Stimulated activated CD8-positive, alpha-beta memory T cell treated with anti-CD3 and anti-CD28 coated beads, Interleukin-2, amount 100 ng/mL, for 1 hour (primary cell): ENCODE measurements at places on chromosomes 2 and 18.

DNA sequence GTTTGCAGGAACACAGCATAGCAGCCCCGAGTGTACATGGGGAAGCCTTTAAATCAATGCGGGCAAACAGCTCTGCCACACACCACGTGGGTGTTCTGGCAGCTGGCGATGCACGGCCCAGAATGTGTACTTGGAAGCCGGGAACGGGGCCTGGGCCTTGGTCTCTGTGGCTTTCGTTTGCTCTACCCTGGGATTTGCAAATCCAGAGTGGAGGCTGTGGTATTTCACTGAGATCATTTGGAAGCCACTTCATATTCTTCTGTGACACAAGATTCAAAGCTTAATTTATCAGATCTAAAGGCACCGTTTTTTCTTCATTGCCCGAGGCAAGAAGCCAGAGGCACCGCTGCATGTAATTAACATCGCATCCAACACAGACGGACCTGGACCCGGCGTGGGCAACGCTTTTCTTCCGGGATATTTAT lies 246.3 kb upstream of the MYT1L start:
- no peak for DNase-seq

GRCh38 chr2:25105336-25106085 lies 62.9 kb downstream of the POMC start:
- DNase-seq, result no peak

DNA sequence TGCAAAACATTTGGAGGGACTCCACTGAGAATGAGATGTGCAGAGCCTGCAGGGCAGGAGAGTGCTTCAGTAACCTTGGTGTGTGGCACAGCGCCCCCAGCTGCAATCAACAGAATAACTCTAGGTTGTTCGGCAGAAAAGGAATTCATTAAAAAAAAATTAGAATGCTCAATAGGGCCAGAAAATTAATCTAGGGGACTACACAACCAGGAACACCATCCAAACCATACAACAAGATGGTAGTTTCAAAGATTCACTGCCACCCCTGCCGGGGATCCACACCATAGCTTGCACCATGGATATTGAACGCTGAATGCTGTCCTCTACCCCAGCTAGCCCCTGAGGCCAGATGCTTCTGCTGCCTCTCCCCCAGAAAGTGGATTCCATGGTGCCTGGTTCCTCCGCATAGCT lies 50.1 kb downstream of the THUMPD2 start:
- no peak for DNase-seq

- no peak for DNase-seq
Measured at GRCh38 chr2:151664520-151664919, 69.8 kb downstream of the NEB start.

DNA sequence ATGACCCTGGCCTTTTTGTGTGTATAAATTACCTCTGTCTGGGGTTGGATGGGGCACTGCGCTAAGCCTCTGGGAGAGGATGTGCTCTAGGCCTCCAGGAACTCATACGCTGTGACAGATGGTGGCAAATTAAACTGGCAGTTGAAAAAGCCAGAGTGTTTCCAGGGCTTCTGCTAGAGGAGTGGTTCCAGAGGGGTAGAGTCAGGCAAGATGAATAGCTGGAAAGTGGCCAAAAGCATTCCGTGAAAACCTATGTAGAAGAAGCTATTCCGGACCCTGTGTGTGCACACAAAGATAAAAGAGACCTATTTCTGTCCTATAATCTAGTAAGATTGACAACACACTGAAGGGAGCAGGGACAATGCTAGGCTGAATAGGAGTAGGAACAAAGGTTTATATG lies 84.8 kb downstream of the ACTR3 start:
- no peak for DNase-seq

- DNase-seq, result no peak
Measured at GRCh38 chr2:121088251-121089165, 196.5 kb downstream of the TFCP2L1 start.

DNA sequence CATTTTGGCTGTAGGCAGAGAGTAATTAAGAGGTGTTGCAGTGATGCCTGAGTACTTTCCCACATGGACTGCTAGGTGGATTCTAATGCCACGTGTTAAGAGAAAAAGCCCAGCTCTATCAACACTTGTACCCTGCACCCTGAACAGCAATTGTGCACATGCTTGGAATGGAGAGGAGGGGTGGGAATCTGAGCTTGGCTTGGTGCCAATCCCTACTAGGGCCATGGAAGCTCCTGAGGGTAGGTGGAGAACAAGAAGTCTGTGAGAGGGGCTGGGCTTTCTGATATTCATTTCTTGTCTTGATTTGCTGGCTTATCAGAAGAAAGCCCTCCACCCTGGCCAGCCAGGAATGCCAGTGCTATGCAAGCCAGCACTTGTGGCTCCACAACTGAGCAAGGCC lies 292.2 kb downstream of the KCNS3 start:
- no peak for DNase-seq

DNA sequence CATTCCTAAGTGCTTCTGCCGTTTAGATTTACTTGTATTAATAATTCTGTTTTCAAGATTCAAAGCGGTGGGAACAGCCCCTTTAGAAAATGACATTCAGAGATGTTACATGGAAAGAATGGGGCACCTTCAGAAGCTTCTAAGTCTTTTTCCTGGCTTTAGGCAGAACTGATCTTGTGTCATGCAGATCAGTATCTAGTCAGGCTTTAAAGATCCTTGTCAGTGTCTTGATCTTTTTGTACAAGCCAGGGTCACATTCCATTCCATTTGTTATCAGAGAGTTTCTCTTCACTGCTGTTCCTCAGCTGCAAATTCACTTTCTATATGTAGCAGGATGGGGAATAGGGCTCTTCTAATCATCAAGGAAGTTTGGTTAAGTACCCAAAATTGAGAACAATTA lies 275.3 kb downstream of the DCC start:
- no peak for DNase-seq

DNA sequence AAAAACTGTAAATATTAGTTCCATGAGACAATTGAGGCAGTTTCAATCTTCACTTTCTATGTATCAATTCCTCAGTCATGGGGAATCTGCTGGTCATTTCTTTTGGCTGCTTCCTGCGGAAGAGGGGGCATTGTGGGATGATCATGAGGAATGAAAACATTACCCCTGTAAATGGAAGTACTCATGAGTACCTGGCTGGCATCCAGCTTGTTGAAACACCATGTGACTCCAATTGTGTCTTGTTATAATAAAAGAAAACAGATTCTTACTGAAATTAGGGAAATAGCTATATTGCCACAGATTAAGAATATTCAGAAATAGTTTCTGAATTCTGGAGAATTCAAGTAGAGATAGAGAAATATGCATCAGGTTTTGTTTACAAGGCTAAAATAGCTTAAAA lies 41.6 kb upstream of the GPR39 start:
- DNase-seq, result no peak

- no peak for DNase-seq
Measured at GRCh38 chr2:51795248-51795888, 763.4 kb upstream of the NRXN1 start.

- no peak for DNase-seq
Measured at GRCh38 chr2:35125871-35126270, 1229.7 kb upstream of the CRIM1 start.

GRCh38 chr18:49874238-49874637 lies 60.9 kb upstream of the ACAA2 start:
- DNase-seq, result no peak

DNA sequence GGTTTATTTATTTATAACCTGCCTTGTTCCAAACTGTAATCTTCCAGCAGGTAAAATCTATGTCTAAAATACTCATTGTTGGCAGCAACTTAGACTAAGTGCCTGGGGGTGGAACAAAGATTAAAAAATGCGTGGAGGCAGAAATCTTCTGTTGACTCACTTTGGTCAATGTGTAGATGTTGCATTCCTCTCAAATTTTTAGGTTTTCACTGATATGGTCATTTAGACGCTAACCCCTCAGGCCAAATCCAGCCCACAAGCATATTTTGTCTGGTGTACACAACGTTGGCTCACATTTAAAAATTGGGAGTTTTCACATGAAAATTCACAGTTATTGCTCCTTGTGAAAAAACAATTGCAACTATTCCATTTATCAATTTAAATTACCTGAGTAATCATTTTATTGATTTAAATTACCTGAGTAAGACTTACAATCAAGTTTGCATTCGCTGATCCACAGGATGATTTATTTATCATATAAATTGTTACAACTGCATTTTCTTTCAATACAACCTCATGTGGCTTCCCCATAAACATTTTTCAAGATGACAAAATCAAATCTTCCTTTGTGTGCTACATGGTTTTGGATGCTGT lies 564.2 kb downstream of the TSN start:
- DNase-seq, result no peak

DNA sequence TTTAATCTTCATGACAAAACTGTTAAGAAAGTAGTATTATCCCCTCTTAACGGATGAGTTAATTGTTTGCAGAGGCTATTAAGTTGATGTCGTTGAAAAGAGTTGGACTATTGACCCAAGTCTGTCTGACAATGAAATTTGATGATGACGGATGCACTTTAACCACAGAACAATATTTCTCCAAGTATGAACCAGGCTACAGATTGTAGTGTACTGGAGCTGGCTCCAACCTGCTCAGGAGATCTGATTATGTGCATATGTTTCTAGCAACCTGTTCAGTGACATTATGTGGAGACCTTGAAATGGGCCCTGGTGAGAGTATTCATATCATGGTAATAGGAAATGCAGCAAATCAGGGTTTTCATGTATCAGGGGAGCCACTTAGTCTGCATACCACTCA lies 174.1 kb downstream of the CDH7 start:
- DNase-seq, result no peak

- DNase-seq, result no peak
Measured at GRCh38 chr2:161113693-161114575, 46.3 kb upstream of the TANK start.

DNA sequence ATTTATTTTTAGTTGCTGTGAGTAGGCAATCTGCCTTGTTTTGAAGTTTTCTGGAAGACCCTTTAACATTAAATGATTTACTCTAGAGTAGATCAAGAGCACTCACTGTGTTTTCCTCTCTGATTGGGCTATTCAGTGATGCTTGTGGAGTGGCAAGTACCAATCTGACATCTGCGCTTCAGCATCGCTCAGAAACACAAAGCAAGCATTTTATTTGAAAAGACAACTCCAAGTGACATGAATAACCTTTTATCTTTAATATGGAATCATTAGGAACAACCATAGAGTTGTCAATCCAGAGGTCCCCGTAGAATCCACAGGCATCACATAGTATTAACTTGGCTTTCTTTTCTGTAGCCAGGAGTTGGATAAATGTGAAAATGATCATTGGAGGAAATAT lies 114.7 kb downstream of the CPS1 start:
- no peak for DNase-seq

DNA sequence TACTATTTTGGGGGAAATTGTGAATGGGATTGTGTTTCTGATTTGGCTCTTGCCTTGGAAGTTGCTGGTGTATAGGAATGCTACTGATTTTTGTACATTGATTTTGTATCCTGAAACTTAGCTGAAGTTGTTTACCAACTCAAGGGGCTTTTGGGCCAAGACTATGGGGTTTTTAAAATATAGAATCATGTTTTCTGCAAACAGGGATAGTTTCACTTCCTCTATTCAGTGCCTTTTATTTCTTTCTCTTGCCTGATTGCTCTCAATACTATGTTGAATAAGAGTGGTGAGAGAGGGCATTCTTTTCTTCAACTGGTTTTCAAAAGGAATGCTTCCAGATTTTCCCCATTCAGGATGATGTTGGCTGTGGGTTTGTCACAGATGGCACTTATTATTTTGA lies 1383.8 kb upstream of the ACVR2A start:
- DNase-seq, result no peak

- no peak for DNase-seq
Measured at GRCh38 chr2:135494917-135495316, 36.1 kb downstream of the ZRANB3 start.

- DNase-seq, result no peak
Measured at GRCh38 chr2:201685156-201685555, 13.3 kb downstream of the MPP4 start.

GRCh38 chr2:2524348-2524941 lies 193.4 kb upstream of the MYT1L start:
- no peak for DNase-seq

DNA sequence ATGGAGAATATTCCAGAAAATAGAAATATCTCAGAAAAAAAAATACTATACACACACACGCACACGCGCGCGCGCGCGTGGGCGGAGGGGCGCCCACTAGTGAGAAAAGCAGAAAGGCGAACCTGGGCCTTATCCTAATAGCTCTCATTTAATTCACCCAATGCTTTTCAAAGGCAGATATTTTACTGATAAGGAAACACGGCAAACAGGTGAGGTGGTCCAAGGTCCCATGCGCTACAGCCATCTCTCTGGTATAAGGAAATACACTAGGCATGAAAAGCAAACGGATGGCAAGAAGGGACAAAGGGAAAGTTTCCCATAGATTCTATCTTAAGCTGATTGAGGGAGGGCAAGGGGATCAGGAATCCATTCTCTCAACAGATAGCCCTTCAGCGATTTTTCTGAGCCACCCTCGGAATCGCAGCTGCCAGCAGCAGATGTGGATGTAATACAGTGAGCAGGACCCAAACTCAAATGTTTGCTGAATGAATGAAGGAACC lies 136.7 kb downstream of the TMEM247 start:
- DNase-seq, result no peak

DNA sequence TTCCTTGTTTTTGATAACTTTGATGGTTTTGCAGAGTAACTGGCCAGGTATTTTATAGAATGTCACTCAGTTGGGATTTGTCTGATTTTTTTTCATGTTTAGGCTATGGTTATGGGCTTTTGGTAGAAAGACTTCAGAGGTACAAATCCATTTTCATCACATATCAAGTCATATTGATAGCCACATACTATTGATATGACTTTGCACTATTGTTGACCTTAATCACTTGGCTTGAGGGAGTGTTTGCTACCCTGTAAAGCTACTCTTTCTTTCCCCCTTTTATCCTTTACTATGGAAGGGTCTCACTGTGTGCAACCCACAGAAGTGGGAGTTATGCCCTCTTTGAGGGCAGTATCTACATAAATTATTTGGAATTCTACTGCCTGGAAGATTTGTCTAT lies 109.8 kb downstream of the BABAM2 start:
- no peak for DNase-seq

GRCh38 chr2:202508686-202509085 lies 126.1 kb upstream of the FAM117B start:
- no peak for DNase-seq

- no peak for DNase-seq
Measured at GRCh38 chr18:13611601-13612195, 114.7 kb downstream of the FAM210A start.

DNA sequence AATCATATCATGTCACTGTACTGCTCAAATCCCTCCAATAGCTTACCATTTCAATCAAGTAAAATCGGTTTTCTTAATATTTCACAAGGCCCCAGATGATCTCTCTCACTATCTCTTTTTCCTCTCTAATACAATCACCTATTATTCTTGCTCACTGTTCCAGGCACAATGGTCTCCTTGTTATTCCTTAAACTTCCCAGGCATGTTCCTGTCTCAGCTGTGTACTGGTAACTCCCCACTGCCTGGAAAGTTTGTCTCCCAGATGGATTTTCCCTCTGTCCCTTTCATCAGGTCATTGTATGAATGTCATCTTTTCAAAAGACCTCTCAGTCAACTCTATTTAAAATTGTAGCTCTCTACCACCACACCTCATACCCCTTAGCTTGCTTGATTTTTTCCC lies 30.7 kb upstream of the FANCL start:
- DNase-seq, result no peak
